ENCODE measurements at places on chromosomes 6 and 20. TPM values are rescaled to one million over a fixed set of nuclear protein-coding genes. Genes with fewer than 3 reads are reported as not detected.

SLC17A9 gene
- total RNA-seq, result under 0.01 TPM

OR2B6 gene
- total RNA-seq, result not detected

C6orf52 gene
- total RNA-seq, result 0.98 TPM

WDR46 gene
- total RNA-seq, result 32.7 TPM

HLA-DQB1 gene
- total RNA-seq, result not detected

ADTRP gene
- total RNA-seq, result 0.98 TPM

AVP gene
- total RNA-seq, result not detected

TBXT gene
- total RNA-seq, result not detected

PPP1R14C gene
- total RNA-seq, result 48.7 TPM

GMPR gene
- 1.2 TPM for total RNA-seq

TRIM10 gene
- total RNA-seq, result 0.25 TPM

Data from temporal lobe (tissue), 4 donors.